Germinal center (tissue), 1 donor: ENCODE measurements at places on chromosomes 3 and 15.

DNA sequence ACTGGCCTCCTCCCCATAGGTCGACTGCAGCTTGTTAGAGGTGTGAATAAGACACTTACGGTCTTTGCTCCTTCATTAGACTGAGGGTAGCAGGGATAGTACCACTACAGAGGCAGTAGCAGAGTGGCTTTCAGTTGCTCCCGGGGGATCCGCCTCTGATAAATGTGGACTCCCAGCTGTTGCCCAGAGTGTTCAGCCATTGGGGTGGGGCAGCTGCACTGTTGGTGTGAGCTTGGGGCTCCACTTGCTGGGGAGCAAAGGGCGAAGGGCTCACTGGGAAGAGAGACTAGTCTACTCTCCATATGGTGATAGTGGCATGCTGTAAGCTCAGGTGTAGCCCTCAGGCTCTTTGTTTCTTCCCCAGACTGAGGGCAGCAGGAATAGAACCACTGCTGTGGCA is 239.1 kb downstream of the LRRN1 start:
- DNase-seq = no peak

DNA sequence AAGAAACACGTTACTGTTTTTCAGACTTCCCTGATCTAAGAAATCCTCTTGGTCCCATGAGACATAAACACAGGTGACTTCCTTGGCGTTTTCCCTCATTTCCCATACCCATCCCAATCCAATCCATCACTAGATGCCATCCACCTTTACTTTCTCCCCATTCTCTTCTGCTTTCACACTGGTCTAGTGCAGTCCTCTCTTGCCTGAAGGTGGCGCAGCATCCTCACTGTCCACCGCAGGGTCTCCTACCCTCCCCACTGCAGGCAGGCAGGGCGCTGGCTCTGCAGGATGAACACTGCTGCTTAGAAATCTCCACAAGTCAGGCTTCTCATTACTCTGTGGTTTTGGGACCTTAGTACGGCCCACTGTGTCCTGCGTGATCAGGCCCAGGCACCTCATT is 58.2 kb downstream of the RAB7A start:
- DNase-seq = no peak

DNA sequence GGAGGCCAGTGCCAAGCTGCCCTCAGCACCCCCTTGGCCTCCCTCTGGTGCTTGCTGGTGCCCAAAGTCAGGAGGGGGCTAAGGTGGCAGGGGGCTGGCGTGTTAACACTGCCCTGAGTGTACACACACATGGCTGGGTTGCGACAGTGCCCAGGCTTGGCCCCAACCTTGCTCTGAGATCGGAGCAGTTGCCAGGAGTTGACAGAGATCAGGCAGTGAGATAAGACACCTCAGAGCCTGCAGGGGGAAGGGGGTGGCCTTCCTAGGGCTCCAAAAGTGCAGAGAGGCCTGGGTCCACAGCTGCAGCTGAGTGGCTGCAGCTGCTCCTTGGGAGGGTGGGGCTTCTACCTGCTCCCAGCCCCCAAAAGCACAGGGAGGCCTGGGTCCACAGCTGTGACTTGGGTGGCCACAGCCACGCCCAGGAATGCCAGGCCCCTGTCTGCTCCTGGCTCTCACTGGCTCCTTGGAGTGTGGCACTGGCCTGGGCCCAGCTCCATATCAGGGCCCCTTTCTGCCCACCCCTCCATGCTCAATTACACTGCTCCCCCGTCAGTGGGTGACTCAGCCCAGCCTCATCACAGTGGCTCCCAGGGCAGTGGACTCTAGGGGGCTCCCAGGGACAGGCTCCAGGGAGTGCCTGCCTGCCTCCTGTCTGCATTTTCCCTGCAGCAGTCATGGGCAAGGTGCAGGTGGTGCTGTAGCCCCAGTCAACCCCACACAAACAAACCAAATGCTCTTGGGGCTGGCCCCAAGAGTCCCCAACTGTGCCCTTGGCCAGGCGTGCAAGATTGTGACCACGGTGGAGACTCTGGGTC is 56.4 kb upstream of the C15orf39 start:
- DNase-seq = no peak

GRCh38 chr3:129004639-129005295 is 3.7 kb downstream of the EFCC1 start:
- no peak for DNase-seq

- DNase-seq = no peak
Measured at GRCh38 chr3:22296601-22297000, 545.6 kb upstream of the ZNF385D start.

- DNase-seq = no peak
Measured at GRCh38 chr3:50172626-50173220, 17.6 kb downstream of the SEMA3F start.

- DNase-seq = no peak
Measured at GRCh38 chr3:143215059-143215458, 95.5 kb downstream of the CHST2 start.

DNA sequence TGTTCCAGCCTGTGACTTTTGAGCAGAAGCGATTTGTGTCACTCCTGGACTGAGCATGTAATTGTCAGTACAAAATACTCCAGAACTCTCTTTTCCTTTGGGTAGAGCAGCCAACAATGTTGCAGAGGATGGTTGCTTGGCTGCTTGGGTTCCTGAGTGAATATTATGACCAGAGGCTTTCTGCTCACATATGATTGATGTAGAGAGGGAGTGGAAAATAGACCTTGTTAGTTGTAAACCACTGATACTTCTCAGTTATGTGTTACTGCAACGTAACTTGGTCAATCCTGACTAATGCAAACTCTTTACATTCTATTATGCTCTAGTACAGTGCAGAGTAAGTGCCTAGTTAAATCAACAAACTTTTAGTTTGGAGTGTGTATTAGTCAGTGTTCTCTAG is 322.6 kb upstream of the KCNH8 start:
- no peak for DNase-seq

GRCh38 chr3:129829640-129830039 is 63.9 kb downstream of the TMCC1 start:
- peak; percentile 33 for DNase-seq

DNA sequence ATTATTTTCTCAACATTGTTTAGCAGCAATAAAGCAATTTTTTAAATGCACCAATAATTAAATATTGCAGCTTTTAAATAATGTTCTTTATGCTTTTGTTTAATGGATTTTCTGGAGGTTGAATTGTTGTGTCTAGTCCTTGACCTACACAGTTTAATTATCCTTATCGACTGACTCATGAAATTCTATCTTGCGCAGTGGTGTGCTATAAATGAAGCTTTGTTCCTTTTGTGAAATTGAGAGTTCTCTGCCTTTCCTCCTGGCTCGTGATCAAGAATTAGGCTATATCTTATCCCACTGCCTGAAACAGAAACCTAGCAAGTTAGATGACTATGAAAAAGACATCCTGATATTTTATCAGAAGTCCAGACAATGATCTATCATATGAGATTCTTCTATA is 37.0 kb upstream of the PIK3R4 start:
- no peak for DNase-seq

DNA sequence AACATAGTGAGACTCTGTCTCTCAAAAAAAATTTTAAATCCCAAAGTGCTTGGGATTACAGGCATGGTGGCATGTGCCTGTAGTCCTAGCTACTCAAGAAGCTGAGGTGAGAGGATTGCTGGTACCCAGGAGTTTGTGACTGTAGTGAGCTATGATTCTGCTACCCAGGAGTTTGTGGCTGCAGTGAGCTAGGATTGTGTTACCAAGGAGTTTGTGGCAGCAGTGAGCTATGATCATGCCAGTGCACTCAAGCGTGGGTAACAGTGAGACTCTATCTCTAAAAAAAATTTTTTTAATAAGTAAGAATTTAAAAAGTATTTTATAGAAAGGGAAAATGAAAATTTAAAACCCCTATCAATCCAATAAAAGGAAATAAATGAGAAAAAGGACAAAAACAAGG is 69.5 kb downstream of the FAIM start:
- DNase-seq = no peak

- no peak for DNase-seq
Measured at GRCh38 chr15:40974879-40975278, 21.6 kb downstream of the CHAC1 start.

DNA sequence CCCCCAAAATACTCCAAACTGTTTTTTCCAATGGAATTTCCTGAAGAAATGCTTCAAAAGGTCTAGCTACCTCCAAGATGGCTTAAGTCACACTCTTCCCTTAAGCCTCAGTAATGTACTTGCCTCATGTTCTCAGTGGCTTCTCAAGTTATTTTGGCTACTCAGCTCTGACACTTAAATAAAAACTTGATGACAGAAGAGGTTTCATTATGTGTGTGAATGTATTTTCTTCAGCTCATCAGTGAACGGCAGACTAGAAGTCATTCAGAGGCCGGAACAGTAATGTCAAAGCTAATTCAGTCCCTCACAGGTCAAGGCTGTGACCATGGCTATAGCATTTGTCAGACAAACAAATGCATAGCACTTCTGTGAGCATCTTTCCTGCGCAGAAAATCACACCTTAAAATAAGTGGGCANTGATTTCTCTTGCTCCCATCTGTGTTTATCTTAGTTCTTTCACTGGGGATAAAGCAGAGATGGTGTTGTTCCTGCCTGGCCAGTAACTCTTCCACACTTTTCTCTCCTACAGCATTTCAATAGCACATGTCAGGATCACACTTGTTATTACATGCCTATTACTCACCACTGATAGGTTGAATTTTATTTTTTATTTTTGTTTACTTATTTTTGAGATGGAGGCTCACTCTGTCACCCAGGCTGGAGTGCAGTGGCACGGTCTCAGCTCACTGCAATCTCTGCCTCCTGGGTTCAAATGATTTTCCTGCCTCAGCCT is 68.5 kb upstream of the PLCL2 start:
- no peak for DNase-seq

DNA sequence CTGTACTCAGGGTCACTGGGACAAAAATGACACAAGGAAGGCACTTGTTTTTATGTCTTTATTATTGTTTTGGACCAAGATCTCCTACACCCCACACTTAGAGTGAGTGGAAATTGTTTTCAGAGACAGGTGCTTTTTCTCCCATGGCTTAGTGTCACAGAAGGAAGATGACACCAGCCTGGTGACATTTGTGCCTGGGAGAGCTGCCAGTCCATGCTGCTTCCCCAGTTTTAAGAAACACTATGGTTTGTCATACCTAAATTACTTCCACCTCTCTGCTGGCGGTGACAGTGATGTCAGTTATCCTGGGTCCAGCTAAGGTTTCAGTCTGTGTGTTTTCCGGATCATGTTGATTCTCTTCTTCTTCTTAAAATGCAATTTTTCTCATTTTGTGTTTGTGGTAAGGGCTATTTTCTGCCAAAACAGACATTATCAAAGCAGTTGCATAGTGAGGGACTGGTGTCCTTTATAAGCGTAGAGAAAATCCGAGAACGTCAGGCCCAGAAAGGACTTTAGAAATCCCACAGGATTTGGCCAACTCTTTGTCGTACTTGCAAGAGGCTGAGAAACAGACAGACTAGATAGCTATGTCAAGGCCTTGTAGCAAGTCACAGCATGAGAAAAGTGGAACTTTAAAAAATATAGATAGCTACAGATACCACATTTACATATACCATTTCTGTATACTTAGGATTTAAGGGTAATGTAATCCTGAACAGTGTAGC is 149.5 kb downstream of the TP63 start:
- no peak for DNase-seq

DNA sequence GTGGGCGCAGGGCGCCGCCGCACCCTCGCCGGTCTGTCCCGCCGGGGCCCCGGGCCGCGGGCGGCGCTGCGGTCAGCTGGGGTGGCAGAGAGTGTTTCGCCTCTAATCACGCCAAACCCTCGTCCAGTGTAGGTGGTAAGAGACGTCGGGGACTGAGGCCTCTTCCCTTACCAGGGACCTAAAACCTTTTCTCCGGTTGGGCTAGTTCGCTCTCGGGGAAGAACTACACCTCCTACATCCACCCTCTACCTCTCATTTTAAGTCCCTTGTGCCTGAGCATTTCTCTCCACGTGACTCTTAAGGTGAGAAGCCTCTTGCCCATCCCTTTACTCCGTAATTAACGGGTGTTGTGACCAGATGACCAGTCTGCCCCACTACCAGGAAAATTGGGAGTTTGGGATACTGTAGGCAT is 520 bp downstream of the TMEM42 start:
- DNase-seq = no peak

GRCh38 chr3:106206613-106207012 is 337.8 kb upstream of the CBLB start:
- DNase-seq = no peak

DNA sequence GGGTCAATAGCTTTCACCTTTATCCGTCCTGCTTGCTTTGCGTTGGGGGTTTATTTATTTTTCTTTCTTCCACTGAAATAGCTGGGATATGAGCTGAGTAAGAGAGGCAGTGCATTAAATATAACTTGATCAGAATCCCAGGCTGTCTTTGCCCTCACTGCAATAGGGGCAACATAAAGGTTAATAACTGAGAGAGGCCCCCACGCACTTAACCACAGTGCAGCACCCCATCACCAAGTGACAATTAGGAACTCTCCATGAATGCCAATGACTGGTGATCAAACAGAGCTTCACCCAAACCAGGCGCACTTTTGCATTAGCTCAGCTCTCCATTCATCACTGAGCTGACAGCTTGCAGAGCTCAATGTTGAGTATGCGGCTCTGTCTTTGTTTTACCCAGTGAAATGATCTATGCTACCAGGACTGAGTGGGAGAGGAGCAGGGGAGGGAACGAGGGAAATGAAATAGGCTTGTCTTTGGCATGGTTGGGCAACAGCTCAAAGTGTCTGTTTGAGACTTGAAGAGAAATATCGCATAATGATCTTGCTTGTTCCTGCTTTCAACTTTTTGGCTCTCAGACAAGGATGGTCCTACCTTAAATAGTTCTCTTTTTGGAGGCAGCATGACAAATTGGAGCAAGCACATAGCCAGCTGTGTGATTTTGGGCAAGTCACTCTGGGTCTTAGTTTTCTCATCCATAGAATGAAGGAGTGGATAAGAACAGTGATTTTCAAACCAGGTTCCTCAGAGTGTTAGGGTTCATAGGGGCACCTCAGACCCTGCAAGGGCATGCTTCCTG is 14.5 kb upstream of the GLCE start:
- no peak for DNase-seq

DNA sequence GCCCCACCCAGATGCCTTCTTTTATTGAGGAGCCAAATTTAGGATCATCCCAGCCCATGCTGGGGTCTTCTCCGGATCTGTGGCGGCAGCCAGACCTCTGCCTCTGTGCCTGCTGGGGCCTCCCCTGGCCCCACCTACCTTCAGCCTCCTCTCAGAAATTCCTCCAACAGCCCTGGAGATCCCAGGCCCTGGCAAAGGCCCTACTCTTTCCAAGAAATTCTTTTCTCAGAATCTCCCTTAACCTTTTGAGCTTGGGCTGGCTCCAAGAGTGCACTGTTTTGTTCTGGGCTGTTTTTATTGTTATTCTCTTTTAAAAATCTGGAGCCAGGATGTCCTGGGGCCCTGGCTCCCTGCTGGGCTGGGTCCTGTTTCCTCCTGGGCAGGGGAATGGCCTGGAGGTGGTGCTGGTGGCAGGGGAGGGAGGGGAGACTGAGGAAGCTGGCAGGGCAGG is 57.8 kb downstream of the GRIP2 start:
- DNase-seq = no peak
